ENCODE measurements at places on chromosomes 7 and 10.
A peak's percentile ranks its signal among the peaks of the same experiment; 100 is the strongest.

DNA sequence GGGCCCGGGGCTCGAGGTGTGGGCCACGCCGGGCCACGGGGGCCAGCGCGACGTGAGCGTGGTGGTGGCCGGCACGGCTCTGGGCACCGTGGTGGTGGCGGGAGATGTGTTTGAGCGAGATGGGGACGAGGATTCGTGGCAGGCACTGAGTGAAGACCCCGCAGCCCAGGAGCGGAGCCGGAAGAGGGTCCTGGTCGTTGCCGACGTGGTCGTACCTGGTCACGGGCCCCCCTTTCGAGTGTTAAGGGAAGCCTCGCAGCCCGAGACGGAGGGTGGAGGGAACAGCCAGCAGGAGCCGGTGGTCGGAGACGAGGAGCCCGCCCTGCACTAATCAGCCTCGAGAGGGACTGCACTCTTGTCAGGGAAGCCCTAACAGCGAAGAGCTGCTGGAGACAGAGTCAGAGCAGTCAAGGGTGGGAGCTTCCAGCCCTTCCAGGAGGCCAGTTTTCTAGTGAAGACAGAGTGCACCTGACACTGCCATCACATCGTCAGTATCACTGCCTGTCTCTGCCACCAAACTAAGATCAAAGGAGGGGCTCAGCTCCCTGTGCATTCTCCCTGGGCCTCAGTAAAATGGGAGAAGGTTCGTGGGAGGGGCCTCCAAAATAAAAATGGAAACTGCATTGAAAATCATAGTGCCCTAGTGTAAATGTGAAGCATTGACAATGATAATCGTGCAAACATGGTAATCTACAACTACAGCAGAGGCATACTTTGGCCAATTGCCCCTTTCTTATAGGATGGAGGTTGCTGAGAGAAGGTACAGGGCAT lies 1.3 kb downstream of the MBLAC1 start:
- peaks cover 59% of the 10 kb centered on the region for H3K4me1 ChIP-seq
- H3K36me3 ChIP-seq = peaks cover 12% of the 10 kb centered on the region
- DNase-seq = peak; percentile 51
- peaks cover 7% of the 10 kb centered on the region for H3K27me3 ChIP-seq
- H3K4me3 ChIP-seq = peak overlapping the region; percentile 99
- H3K27ac ChIP-seq = peak overlapping the region; percentile 89

- H3K4me1 ChIP-seq = no peaks in the 10 kb centered on the region
- DNase-seq = no peak
- no peaks in the 10 kb centered on the region for H3K36me3 ChIP-seq
- H3K27ac ChIP-seq = no peak overlapping the region
Measured at GRCh38 chr10:90328896-90329295, 528.9 kb downstream of the HTR7 start.

DNA sequence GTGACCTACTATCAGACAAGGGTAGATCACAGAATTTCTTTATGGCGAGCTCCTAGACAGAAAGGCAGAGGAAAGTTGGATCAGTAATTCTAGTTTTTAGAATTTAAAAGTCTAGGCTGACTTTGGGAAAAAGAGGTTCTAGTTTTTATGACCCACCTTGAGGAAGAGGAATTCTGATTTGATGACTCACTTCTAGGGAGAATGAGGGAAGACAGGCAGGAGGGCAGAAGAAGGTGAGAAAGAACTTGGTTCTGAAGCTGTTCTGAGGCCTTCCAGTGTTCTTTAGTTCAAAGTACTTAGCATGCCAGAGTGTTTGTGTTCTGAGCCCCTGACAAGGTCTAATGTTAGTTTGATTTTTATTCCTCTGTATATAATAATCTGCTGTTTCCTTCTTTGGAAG lies 97.2 kb downstream of the PODXL start:
- no peak overlapping the region for H3K4me3 ChIP-seq
- H3K27me3 ChIP-seq = no peaks in the 10 kb centered on the region
- H3K4me1 ChIP-seq = no peaks in the 10 kb centered on the region
- peaks cover 21% of the 10 kb centered on the region for H3K36me3 ChIP-seq

GRCh38 chr7:11130012-11130411 lies 156.3 kb downstream of the PHF14 start:
- no peak overlapping the region for H3K4me3 ChIP-seq
- no peak overlapping the region for H3K27ac ChIP-seq
- no peaks in the 10 kb centered on the region for H3K27me3 ChIP-seq
- peaks cover 25% of the 10 kb centered on the region for H3K4me1 ChIP-seq

DNA sequence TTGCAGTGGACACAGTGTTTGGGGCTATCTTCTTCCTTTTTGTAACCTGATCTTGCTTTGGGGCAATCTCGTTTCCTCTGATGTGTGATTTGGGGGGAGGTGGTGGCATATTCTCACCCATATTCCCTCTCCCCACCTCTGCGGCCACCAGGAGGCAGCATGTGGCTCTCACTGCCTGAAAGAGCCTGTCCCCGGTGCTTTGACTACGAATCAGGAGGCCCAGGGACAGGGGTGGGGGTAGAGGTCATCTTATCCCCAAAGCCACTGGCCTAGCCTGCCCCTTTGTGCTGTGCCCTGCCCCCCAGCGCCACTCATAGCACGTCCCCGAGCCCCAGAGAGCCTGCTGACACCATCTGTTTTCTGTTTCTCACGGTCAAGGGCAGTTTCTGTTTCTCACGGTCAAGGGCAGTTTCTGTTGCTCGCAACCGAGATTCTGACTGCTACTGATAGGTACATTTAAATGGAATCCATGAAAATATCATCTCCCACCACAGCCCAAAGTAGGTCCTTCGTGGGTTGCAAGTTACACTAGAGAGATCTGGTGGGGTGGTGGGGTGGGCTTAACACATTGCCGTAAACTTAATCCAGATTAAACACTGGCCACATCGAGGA lies 28.2 kb downstream of the PHYH start:
- no peak overlapping the region for H3K4me3 ChIP-seq
- peak; percentile 72 for DNase-seq
- H3K27ac ChIP-seq = no peak overlapping the region
- no peaks in the 10 kb centered on the region for H3K27me3 ChIP-seq
- H3K4me1 ChIP-seq = peaks cover 3% of the 10 kb centered on the region

- H3K4me1 ChIP-seq = no peaks in the 10 kb centered on the region
- no peaks in the 10 kb centered on the region for H3K27me3 ChIP-seq
- no peaks in the 10 kb centered on the region for H3K36me3 ChIP-seq
- DNase-seq = no peak
Measured at GRCh38 chr7:108824840-108825580, 255.3 kb downstream of the DNAJB9 start.

- no peak overlapping the region for H3K4me3 ChIP-seq
- no peak overlapping the region for H3K27ac ChIP-seq
- peaks cover 38% of the 10 kb centered on the region for H3K4me1 ChIP-seq
- H3K27me3 ChIP-seq = peaks cover 45% of the 10 kb centered on the region
Measured at GRCh38 chr7:132392713-132393112, 183.6 kb downstream of the PLXNA4 start.

DNA sequence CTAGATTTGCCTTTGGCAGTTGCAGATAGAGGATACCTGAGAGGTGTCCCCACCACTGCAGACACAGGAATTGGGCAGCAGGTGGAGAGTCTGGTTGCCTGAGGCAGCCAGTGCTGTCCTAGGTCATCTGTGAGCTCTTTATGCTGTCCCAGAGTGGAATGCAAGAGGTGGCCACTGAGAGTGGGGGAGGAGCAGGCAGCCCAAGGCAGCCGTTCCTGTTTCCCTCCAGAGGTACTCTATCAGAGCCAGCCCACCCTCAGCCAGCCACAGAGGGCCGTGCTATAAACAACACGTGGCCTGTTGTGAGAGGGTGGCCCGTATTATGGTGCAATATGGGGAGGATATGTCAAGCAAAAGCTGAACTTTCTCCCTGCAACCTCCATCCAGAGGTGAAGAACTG lies 8.5 kb downstream of the LRRC18 start:
- H3K27ac ChIP-seq = no peak overlapping the region
- no peaks in the 10 kb centered on the region for H3K27me3 ChIP-seq
- H3K36me3 ChIP-seq = no peaks in the 10 kb centered on the region
- no peak overlapping the region for H3K4me3 ChIP-seq

GRCh38 chr7:83362871-83363550 lies 200.3 kb upstream of the PCLO start:
- H3K4me1 ChIP-seq = no peaks in the 10 kb centered on the region
- no peaks in the 10 kb centered on the region for H3K36me3 ChIP-seq
- no peak overlapping the region for H3K27ac ChIP-seq
- no peak overlapping the region for H3K4me3 ChIP-seq
- H3K27me3 ChIP-seq = no peaks in the 10 kb centered on the region
- DNase-seq = no peak

GRCh38 chr10:95783741-95784140 lies 27.8 kb downstream of the ENTPD1 start:
- no peaks in the 10 kb centered on the region for H3K36me3 ChIP-seq
- H3K4me3 ChIP-seq = no peak overlapping the region
- H3K27me3 ChIP-seq = peaks cover 14% of the 10 kb centered on the region
- DNase-seq = no peak
- no peak overlapping the region for H3K27ac ChIP-seq
- no peaks in the 10 kb centered on the region for H3K4me1 ChIP-seq

DNA sequence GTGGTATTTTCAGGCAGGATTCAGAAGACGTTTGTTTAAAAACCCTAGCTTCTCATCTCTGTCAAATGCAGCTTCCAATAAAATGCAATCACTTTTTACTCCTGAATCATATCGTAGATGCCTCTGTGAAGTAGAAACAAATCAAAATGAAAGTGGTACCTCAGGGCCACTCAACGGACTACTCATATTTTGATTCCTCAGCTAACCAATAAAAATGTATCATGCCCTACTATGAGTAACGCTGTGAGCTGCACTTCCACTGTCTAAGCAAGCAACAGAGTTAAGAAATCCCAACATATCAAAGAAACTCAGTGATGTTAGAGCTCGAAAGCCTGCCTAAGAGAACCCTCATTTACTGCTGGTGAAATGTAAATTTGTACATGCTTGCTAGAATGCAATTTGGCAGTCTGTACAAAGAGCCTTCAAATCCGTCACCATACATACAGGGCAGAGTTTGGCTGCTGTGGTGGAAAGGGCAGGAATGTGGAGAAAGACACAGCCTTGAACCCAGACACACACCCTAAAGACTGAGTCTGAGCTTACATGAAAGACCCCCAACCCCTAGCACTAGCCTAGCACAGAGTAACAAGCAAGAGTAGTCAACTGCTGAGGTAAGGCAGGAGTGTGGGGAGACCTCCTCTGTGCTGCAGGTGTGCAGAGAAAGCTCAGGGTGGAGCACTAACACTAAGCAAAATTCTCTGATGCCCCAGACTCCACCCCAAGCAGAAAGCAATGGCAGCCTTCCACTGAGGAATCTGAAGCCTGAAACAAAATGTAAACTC lies 151.5 kb downstream of the ANK3 start:
- peak overlapping the region; percentile 42 for H3K27ac ChIP-seq
- no peaks in the 10 kb centered on the region for H3K27me3 ChIP-seq
- no peaks in the 10 kb centered on the region for H3K36me3 ChIP-seq
- peak overlapping the region; percentile 26 for H3K4me3 ChIP-seq
- DNase-seq = no peak

DNA sequence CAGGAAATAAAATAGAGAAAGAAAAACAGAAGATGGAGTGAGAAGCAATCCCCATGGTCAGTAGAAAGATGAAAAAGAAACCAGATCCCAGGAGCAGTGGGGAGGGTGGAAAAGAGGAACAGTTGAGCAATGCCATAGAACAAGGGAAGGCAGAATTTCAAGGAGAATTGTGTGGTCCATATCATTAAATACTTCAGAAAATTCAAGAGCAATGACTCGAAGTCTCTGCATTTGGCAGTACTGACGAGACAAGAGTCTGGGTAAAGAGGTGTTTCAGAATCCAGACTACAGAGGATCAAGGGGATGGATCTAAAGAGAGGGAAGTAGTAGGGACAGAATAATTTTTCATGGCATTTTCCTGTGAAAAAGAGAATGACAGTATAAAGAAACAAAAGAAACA lies 512.6 kb downstream of the PHTF2 start:
- H3K4me1 ChIP-seq = no peaks in the 10 kb centered on the region
- H3K27me3 ChIP-seq = no peaks in the 10 kb centered on the region
- no peak overlapping the region for H3K4me3 ChIP-seq
- DNase-seq = no peak
- no peaks in the 10 kb centered on the region for H3K36me3 ChIP-seq
